Motor neuron (in vitro differentiated cells): ENCODE measurements at places on chromosomes 2 and 18. TPM values are rescaled to one million over a fixed set of nuclear protein-coding genes. Genes with fewer than 3 reads are reported as not detected.
A peak's percentile ranks its signal among the peaks of the same experiment; 100 is the strongest.

- ATAC-seq = peak; percentile 89
Measured at GRCh38 chr2:188478724-188479123, 187.1 kb downstream of the GULP1 start.

DNA sequence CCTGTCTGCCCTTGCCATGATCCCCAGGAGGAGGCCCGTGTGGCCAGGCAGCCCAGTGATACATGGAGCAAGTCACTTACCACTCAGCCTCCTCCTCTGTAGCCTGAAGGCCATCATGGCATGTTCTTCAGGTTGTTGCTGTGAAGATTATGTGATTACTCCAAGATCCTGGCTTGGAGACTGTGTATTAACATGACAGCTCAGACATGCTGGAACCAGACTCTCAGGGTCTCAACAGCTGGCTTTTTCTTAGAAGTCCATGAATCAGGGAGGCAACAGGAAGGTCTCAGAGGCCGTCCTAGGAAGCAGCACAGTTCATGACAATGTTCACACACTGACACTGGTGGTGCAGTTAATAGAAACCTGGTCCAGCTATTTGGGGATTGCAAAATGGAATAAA, 158.6 kb upstream of the TWIST2 start:
- ATAC-seq = no peak

GRCh38 chr2:65320042-65320725, 92.6 kb downstream of the ACTR2 start:
- peak; percentile 79 for ATAC-seq

GRCh38 chr18:8455661-8456614, 153.3 kb upstream of the RAB12 start:
- no peak for ATAC-seq

DNA sequence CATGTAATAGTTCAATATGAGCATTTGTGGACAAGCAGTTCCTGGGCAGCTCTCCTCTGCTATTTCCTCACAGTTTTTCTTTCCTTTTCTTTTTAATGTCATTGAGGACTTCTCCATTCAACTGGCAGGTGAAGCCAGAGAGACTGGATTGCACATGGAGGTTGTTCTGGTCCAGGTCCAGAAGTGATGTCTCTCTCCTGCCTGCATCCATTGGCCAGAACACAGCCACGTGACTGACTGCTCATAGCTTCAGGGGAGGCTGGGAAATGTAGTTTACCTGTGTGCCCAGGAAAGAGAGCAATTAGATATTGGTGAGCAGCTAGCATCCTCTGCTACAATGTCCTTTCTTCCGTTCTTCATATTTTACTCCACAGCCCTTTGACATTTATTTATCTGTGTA, 20.2 kb upstream of the ADAM23 start:
- ATAC-seq = peak; percentile 61

GRCh38 chr2:9191041-9191481, 15.6 kb upstream of the ASAP2 start:
- ATAC-seq = peak; percentile 58

DNA sequence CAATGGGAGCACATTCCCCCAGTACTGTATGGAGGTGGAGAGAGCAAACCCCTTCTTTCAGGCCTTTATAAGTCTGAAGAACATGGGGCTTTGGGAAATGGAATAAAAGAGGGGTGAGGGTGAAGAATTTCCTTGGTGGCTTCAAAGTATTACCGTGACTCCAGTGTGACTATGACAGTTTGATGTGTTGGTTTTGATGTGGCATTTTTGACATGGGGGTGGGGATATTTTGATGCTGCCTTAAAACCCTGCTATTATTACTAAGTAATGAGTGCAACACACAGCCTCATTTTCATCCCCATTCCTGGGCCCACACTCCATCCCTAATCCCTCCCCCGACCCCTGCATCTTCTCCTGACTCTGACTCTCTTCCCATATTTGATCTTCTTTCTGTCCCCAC, 23.6 kb downstream of the QPCT start:
- ATAC-seq = no peak

DNA sequence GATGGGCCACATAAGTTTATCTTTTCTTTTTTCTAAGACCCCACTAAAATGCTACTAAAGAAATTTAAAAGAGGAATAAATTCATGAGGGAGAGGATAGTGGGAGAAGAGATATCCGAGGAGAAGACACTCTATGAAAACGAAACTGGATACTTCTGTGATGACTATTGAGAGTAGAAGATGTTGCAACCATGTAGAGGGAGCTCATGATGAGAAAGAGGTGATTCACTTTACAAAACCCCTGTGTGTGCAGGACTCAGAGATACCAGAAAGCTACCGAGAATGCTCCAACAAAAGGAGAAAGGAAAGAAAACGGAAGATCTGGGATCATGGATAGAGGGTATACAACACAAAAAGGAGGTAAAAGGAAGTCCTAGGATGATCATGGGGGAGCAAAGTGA, 34.9 kb downstream of the SLC38A11 start:
- ATAC-seq = no peak

DNA sequence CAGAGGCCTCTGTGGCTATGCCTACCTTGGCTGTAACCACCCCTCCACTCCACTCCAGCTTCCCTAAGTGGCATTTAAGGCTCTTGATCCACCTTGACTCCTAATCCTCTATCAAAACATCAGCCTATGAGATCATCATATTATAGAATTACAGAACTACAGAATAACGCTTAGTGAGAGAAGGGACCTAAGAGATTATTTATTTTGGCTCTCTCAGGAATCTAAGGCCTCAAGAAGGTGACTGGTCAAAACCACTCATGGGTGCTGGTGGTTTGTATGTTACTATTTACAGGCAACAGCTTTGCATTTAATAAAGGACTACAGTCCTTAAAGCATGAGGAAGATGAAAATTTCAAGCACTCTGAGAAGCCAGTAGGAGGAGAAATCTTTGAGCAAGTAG, 118.8 kb downstream of the FSHR start:
- no peak for ATAC-seq

- ATAC-seq = no peak
Measured at GRCh38 chr18:2087877-2088673, 483.2 kb downstream of the METTL4 start.

DNA sequence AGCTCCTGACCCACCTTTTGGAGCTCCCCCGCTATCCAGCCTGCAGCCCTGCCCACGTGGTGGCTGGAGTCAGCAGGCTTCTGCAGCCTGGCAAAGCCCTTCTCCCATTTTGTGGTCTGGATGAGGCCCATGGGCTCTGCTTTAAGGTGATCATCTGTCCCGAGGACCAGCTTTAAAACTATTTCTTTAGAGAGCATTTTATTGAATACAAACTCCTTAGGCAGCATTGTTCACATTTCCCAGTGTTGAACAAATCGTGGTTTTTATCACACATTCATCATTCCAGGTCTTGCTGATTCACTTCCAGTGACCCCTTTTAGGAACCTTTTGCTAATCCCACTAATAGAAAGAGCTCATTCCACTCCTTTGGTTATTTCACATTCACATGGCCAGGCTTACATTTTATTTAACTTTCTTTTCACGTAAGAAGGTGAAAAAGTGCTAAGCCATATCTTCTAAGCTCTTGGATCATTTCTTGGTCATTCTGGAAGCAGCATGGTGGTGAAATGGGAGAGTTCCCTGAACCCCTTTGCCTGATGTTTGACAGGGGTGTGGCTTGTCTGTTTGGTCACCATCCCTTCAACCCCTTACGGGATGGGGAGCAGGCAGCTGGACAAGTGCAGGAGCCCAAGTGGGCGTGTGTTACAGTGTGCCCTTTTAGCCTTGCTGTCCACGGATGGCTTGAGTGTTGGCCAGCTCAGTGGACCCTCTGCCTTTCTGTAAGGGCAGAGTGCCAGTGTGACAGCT, 80.4 kb upstream of the RAPGEF4 start:
- ATAC-seq = no peak

- ATAC-seq = no peak
Measured at GRCh38 chr18:63314062-63314790, 5.3 kb downstream of the BCL2 start.

GRCh38 chr2:12465631-12466135, 251.1 kb upstream of the TRIB2 start:
- ATAC-seq = no peak

- ATAC-seq = no peak
Measured at GRCh38 chr2:105800953-105801635, 56.4 kb downstream of the NCK2 start.

DNA sequence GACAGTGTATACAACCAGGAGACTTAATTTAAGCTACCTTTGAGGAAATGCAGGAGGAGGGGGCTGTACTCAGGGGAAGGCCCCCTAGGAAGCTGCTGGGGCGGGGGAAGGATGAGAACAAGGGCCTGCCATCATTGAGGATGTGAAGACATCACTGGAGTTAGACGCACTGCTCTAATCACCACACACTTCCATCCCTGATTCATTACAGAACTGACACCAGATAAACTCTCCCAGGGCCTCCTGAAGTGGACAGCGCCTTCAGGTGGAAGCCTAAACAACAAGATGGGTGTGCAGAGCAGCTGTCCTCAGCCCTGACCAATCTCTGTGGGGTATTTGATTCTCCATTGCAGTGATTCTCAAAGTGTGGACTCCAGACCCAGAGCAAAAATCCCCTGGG, 30.6 kb upstream of the SLC35G4 start:
- ATAC-seq = no peak

GRCh38 chr2:190879474-190880377, 895 bp upstream of the GLS start:
- ATAC-seq = no peak

- no peak for ATAC-seq
Measured at GRCh38 chr2:217077831-217078407, 218.1 kb upstream of the TNP1 start.

DNA sequence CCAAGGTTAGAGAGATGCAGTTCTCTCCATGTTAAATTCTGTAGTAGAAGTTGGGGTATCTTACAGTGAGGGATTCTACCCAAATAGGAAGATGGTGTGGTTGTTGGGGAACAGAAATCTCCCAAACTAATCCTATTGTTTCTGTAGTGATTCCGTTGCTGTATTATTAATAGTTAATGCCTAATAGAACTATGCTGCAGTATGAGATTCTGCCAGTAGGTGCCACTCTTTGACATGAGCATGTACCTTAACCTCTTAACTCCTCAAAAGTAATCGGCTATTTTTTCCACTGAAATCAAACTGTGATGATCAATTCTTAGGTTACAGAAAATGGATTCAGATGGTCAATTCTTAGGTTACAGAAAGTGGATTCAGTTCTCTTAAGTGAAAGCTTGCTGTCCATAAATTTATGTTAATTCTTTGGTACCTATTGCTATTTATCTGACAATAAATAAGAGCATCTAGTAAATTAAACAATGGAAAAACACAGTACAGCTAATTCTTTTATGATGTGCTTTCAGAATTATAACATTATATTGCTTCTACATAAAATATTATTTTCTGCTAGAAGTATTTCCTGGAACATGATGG, 97.9 kb upstream of the DLX2 start:
- ATAC-seq = no peak

DNA sequence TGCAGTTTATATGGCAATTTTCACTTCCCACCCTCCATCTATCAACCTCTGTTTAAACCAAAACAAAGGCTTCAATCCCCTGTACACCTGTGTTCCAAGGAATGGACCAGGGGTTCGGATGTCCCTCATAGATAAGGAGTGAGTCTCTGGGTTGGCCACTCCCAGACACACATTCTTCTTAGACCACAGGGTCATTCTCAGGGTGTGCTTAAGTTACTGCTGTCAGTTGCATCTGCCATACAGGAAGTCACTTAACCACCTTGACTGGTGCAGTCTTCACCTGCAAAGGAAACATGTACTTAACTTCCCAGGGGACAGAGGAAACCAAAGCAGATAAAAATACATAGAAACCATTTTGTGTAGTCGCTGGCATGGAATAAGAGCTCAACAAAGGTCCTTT, 151.0 kb upstream of the NDUFV2 start:
- no peak for ATAC-seq

DNA sequence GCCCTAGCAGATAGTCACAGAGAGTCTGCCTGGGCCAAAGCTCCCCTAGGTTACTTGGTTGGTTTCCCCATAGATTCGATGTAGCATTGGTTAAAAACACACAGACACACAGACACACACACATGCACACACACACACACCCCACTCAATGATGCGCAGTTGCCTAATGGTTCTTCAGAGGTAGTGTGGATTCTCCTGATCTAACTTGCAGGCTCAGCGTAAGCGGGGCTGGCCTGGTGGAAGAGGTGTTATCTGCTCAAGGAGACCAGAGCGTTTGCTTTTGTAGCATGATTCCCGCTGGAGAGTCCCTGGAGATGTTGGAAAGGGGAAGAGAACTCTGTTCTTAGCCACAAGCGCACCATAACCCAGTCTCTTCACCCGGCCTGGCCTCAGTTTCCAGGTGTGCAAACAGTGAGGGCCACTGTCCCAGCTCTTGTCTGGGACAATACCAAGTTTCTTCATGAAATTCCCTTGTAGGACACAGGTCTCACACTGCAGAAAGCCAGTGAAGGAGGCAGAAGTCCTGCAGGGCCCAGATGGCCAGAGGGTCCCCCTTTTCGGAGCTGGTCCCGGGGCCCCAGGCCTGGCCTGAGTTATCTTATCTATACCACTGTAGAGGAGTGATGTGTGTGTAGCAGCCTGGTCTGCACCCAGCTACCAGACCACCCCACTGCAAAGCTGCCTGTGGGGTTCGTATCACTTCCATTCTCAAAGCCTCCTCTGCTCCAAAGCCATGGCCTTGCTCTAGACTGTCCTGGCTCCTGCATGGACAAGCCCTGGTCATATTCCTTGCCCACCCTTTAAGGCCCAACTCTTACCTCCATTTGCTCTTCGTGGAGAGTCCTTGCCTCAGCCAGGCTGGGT, 3.7 kb downstream of the ACKR3 start:
- ATAC-seq = no peak

DNA sequence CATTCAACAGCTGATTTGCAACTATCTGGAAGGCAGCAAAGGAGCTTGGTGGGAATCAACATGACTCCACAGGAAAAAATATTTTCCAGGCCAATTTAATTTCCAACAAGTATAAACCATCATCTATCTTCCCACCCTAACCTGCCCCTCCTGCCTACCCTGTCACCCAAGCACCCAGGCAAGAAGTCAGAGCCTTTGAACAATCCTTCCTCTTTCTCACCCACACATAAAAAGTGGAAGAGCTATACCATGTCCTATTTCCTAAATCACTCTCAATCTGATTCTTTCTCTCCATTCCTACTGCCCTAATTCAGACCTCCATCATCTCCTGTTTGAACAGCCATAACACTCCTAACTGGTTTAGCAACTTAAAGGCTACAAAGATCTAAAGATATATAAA, 12.7 kb downstream of the SPIRE1 start:
- no peak for ATAC-seq

PSMA8 gene
- not detected in 2 replicates for total RNA-seq

TBC1D8 gene
- 10.0 and 14.0 TPM in 2 replicates for total RNA-seq

APOB gene
- 0.04 and 0.05 TPM in 2 replicates for total RNA-seq

SPEG gene
- 11.5 and 20.6 TPM in 2 replicates for total RNA-seq

FAM228A gene
- total RNA-seq = 0.77 TPM in 1 of 2 replicates, not detected in the other

ACTG2 gene
- total RNA-seq = 44.5 and 85.8 TPM in 2 replicates

FLACC1 gene
- total RNA-seq = 3.7 and 4.0 TPM in 2 replicates

ALK gene
- 0.49 and 0.69 TPM in 2 replicates for total RNA-seq

ITGA6 gene
- 3.4 and 6.3 TPM in 2 replicates for total RNA-seq

HOXD1 gene
- 1.5 and 1.7 TPM in 2 replicates for total RNA-seq

GDF7 gene
- total RNA-seq = 0.22 and 0.44 TPM in 2 replicates

IL1RL1 gene
- total RNA-seq = 0.31 TPM in 1 of 2 replicates, not detected in the other

ALKAL2 gene
- 1.2 and 1.9 TPM in 2 replicates for total RNA-seq
